ENCODE measurements at places on chromosomes 5 and 9. TPM values are rescaled to one million over a fixed set of nuclear protein-coding genes. Genes with fewer than 3 reads are reported as not detected.

Gene URM1
- 21.1 TPM for total RNA-seq

Gene SCGB3A2
- total RNA-seq, result not detected

Gene TEK
- 36.5 TPM for total RNA-seq

Gene TRIM14
- total RNA-seq, result 4.2 TPM

Gene NUDT12
- 32.1 TPM for total RNA-seq

Gene UGT3A2
- total RNA-seq, result 0.58 TPM

Gene AJM1
- total RNA-seq, result 0.69 TPM

Gene DBH
- total RNA-seq, result 0.79 TPM

Gene GLIPR2
- 54.9 TPM for total RNA-seq

Gene FIBCD1
- total RNA-seq, result 0.16 TPM

Gene C6
- 1.1 TPM for total RNA-seq

Gene SLC31A1
- total RNA-seq, result 19.5 TPM

Gene ORM1
- total RNA-seq, result 0.53 TPM

Gene CREBRF
- 56.4 TPM for total RNA-seq

Gene PCDHB8
- total RNA-seq, result 1.6 TPM

Gene IL4
- not detected for total RNA-seq

Gene EGFLAM
- total RNA-seq, result 17.4 TPM

Gene OGN
- total RNA-seq, result 822 TPM

Gene GABRA6
- total RNA-seq, result not detected

Gene RICTOR
- total RNA-seq, result 122 TPM

Gene NRG2
- total RNA-seq, result 1.4 TPM

Gene PAEP
- not detected for total RNA-seq

Gene IL31RA
- 0.26 TPM for total RNA-seq

Gene EPB41L4B
- 6.0 TPM for total RNA-seq

Gene REEP2
- 5.3 TPM for total RNA-seq

Gene PHYHD1
- 16.8 TPM for total RNA-seq

Gene CYLC2
- total RNA-seq, result not detected

Gene ANXA1
- total RNA-seq, result 353 TPM

Gene CDX1
- total RNA-seq, result 0.21 TPM

Gene RNF20
- 33.2 TPM for total RNA-seq

Gene PFN3
- not detected for total RNA-seq

Gene IFNA2
- total RNA-seq, result not detected

Gene TRAF1
- total RNA-seq, result 4.5 TPM

Gene LCN2
- 1.9 TPM for total RNA-seq

Gene MAPK9
- 40.3 TPM for total RNA-seq

Gene TAF11L14
- total RNA-seq, result not detected

Gene TPRN
- 3.0 TPM for total RNA-seq

Gene PDGFRB
- total RNA-seq, result 112 TPM

Gene ERMP1
- 40.0 TPM for total RNA-seq

Gene GABRB2
- total RNA-seq, result 1.6 TPM

Gene CEL
- total RNA-seq, result 0.95 TPM

Gene PDCD1LG2
- total RNA-seq, result 0.95 TPM

Gene CERCAM
- 50.3 TPM for total RNA-seq

Gene CDHR2
- not detected for total RNA-seq

Gene SLC1A3
- total RNA-seq, result 18.1 TPM

Gene GEMIN5
- 18.0 TPM for total RNA-seq

Gene TUBB4B
- 57.9 TPM for total RNA-seq

Gene SLC6A3
- not detected for total RNA-seq

Gene MUSK
- total RNA-seq, result 4.9 TPM

Gene THBS4
- total RNA-seq, result 3.9 TPM

Gene HACD4
- 14.5 TPM for total RNA-seq

Gene KLF4
- 39.6 TPM for total RNA-seq

Gene SLC31A2
- total RNA-seq, result 5.1 TPM

Gene SLC34A3
- not detected for total RNA-seq

Gene PIP5K1B
- total RNA-seq, result 6.4 TPM

Measured in urinary bladder (tissue), 4 donors.